NCI-H2081 treated with DMSO at 0.1 percent for 48 hours (cell line): ENCODE measurements at places on chromosomes 1 and 21.

- no peak for DNase-seq
These were observed 93.6 kb downstream of the RAVER2 start for GRCh38 chr1:64838486-64838885.

DNA sequence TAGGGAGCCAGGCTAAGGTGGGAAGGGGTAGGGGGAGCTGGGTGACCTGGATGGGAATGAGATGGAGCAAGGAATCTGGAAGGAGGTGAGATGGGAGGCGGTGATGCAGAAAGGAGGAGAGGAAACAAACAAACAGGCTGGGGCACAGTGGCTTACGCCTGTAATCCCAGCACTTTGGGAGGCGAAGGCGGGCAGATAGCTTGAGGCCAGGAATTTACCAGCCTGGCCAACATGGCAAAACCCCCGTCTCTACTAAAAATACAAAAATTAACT, 10.8 kb downstream of the CRABP2 start:
- no peak for DNase-seq

DNA sequence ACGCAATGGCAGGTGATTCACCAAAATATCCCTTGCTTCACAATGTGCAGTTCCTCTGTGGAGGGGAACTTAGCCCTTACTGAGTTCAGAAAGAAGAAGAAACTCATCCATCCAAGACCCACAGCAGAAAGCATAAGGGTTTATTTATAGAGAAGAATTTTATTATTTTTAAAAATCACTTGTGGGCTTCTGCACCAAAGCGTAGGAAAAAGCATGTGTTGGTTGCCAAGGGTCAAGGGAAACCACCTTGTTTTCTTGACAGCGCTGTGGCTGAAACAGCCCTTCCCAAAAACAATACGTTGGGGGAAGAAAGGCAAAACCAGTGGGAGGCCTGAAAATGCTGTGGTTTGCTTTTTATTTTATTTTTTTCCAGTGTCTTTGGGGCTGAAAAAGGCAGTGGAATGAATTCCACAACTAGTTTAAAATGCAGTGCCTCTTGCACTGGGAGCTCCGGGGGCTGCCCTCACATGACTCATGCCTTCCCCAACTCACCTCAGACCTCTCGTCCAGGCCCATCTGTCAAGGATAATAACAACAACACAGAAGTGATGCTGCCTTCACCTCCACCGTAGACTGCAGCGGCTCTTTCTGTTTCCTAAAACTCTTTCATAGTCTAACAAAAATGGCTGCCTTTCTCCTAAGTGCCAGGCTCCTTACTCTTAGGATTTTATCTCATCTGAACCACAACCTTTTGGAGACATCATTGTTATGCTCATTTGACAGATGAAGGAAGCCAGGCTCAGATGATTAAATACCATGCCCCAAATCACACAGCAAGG, 224.2 kb upstream of the JUN start:
- DNase-seq, result no peak

GRCh38 chr1:85884372-85885035, 176.3 kb upstream of the ZNHIT6 start:
- peak; percentile 11 for DNase-seq

DNA sequence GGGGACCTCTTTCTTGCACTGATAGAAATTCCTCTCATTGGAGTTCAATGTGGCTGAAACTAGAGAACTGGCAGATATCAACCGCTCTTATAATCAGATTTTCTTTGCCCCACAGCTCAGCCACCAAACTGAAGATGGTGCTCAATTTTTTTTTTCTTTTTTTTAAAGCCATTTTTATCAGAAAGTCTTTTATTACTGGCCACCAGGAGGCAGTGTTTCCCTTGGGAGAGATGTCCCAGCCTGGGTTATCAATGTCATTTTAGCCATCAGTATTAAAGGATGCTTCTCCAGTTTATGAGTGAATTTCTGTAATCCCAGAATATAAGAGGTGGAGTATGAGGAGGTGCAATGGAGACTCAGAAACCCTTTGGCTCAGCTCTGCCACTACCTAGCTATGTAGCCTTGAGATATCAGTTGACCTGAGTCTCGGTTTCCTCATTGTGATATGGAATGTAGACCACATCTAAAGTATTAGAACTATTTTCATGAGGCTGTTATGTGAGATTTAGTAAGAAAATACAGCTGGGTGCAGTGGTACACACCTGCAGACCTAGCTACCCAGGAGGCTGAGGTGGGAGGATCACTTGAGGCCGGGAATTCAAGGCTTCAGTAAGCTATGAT, 27.6 kb downstream of the CD244 start:
- peak; percentile 30 for DNase-seq

GRCh38 chr1:179091691-179092165, 9.9 kb downstream of the TOR3A start:
- DNase-seq, result no peak

DNA sequence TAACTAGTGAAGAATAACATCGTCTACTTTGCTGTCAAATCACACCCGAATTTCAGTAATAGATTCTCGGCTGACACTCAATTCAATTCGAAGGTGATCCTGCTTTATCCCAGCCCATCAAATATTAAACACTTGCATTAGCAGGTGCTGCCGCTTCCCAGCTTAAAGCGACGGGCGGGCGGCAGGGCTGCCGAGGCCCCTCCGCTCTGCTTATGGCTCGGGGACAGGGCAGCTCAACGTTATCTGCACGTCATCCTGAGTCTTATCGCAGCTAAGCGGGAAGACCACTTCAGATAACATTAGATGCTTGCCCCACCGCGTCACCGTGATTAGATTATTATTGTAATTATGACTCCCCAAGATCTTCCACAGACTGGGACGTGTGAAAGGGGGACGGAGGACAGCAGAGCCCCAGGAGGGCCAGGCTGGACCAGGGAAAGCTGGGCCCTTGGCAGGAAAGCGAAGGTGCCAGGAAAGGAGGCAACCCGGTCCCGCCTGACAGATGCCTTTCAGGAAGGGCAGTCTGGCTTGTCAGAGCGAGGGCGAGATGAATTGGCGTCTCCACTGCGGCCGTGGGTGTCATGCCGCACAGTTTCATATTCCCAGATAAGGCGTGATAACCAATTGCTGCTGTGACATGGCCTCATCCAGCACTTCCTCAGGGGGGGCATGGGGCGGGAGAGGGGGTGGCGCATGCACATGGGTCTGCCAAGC, 37.0 kb downstream of the DMAP1 start:
- no peak for DNase-seq

- no peak for DNase-seq
These were observed 18.4 kb upstream of the CLSPN start for GRCh38 chr1:35788139-35788538.

DNA sequence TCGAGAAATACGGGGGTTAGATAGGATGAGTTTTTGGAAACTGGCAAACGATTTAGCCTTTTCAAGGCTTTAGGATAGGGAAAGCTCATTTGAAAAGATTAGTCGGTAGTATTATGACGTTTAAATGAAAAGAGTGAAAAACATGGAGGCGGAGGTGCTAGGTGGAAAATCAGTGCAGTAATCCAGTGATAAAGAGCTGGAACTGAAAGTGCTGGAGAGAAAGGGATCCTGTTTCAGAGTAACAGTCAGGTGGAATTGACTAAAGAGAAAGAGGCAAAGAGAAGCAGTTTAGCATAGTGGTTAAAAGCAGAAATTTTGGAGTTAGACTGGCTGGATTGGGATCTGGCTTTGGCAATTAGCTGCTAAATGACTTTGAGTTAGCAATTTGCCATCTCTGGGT, 945 bp downstream of the WDR3 start:
- no peak for DNase-seq

DNA sequence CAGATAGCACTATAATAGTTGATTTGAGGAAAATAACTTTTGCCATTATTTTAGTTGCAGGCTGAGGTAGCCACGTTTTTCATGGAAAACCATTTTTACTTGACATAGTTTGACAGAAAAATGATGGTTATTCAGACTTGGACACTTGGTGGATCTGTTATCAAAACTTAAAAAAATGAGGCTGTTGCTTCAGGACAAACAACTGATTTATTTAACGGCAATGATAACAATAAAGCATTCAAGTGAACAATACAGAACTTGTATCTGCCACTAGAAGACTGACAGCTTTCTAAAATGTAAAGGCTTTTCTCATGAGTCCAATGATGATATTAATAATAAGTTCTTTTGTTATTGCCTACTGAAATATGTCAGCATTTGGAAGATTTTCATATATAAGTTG, 322.9 kb downstream of the BRINP3 start:
- DNase-seq, result no peak

- DNase-seq, result no peak
These were observed 19.4 kb downstream of the URB2 start for GRCh38 chr1:229645324-229645993.

- DNase-seq, result no peak
These were observed 4.0 kb downstream of the SLC30A10 start for GRCh38 chr1:219924342-219924741.

GRCh38 chr21:43786807-43787440, 2.5 kb upstream of the RRP1 start:
- DNase-seq, result no peak

DNA sequence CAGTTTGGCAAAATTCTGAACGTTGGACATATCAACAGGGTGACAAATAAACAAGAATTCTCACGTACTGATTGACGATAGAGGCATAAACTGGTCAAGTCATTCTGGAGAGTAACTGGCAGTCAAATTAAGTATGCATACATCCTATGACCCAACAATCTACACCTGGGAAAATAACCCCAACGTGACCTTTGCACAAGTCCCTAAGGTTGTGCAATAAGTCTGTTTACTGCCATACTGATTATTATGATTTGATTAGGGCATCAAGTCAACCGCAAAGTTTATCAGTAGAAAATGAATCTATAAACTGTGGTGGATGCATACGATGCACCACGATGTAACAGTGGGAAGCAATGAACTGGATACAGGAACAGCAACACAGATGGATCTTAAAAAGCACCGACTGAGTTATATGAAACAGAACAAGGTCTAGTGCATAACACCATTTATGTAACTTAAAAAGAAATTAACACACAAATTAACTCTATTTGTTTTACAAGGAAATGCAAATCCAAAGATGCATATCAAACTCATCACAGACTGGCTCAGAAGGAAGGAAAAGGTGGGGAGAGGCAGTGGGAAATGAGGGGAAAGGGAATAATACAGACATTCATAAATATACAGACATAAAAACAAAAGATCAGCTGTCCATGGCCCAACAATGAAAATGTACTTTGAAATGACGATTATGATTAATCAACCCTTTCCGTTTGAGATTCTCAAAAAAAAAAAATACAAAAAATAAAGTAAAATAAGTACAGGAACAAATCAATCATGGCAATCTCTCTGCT, 41.0 kb upstream of the SEC16B start:
- no peak for DNase-seq

GRCh38 chr1:162627662-162628296, 4.5 kb upstream of the DDR2 start:
- no peak for DNase-seq

- no peak for DNase-seq
These were observed 1.0 kb downstream of the ZNF496 start for GRCh38 chr1:247330548-247331171.

DNA sequence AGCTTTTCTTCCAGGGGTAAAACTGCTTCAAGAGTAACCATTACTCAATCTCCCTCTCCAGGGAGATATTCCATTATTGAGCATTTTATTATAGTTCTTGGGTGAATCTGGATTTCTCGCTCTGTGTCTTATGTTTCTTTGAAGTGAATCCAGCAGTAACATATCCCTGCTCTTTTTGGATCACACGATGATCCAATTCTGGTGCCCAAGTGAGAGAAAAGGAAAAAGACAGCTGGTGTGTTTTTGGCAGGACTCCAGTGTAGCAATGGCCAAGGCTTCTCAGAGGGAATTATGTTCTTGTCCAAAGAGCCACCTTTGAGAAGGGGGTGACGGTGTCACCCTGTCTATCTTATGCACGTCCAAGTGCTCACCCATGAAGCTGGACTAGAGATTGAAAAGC, 140.3 kb upstream of the ERRFI1 start:
- no peak for DNase-seq

DNA sequence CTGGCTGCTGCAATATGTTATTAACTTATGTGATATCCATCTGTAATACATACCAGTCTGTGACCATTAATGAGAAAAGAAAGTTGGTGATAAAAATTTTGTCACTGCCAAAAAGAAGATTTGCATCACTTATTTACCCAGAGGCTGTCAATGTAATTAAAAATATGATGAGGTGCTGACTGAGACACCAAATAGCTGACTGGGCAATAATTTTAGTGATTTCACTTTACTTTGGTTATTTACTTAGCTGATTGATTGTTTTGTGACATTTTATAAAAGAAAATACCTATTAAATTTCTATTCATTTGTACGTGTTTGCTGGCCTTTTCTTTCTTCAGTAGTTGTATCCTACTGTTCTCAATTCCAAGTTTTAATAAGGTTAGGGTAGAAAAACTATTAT, 139.2 kb downstream of the HLX start:
- DNase-seq, result no peak

- no peak for DNase-seq
These were observed 51.5 kb downstream of the ELK4 start for GRCh38 chr1:205580140-205580922.

DNA sequence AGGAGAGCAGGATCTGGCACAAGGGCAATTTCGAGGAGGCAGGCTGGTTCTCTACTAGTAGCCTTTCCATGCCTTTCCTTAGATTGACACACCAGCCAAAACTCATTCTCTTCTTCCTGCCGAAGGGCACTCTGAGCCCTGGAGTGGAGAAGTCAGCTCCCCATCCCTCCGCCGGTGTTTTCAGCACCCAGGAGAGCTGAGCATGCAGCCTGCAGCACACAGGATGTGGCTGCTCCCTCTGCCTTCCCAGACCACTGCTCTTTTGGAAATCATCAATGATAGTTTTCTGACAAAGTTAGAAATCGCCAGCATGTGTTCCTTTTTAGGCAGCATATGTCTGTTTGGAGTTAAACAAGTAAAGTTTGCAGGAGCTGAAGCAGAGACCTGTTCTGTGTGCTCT, 11.7 kb downstream of the RNU5D-1 start:
- no peak for DNase-seq

GRCh38 chr21:34881421-34881820, 167.7 kb downstream of the RUNX1 start:
- DNase-seq, result no peak

- no peak for DNase-seq
These were observed at the start of gene TCEA3 for GRCh38 chr1:23424293-23425192. Gene TCEA3 (minus strand): TSS chr1:23424748. CDS start chr1:23424633, 115 bp downstream.

DNA sequence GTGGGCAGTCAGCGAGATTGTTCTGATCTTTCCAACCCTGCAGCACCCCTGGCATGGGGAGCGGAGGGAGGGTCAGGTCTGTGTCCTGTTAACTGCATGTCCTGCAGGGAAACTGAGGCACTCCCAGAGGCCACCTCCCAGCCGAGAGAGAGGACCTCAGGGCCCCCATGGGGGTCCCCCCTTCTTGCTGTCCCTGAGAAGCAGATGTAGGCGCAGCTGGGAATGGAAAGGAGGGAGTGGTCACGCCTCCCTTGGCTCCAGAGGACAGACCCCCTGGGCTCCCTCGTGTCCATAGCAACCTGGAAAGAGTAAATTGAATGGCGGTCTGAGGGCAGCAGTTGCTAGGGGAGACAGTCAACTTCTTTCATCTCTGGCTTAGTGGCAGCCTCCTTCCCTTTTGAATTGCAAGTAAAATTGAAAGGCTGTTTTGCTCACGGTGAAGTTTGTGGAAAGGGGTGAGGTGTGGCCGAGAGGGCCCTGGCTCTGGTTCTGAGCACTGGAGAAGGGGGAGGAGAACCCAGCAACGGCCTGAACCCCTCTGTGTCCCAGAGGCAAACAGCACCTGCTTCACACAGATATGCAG, 4.9 kb downstream of the CROCC start:
- peak; percentile 52 for DNase-seq
